Foreskin keratinocyte (primary cell): ENCODE measurements at places on chromosomes 6 and 20. TPM values are rescaled to one million over a fixed set of nuclear protein-coding genes. Genes with fewer than 3 reads are reported as not detected.
A peak's percentile ranks its signal among the peaks of the same experiment; 100 is the strongest.

Gene ARMC2
- 2.4 and 3.0 TPM in 2 replicates for total RNA-seq

Gene GPR63
- 2.8 and 3.2 TPM in 2 replicates for total RNA-seq

Gene RAET1G
- total RNA-seq, result 1.0 and 1.2 TPM in 2 replicates

Gene NRSN2
- 26.7 and 35.6 TPM in 2 replicates for total RNA-seq

Gene SLC52A3
- total RNA-seq, result 2.1 and 2.3 TPM in 2 replicates

- peak; percentile 46 for DNase-seq
These were observed 120.5 kb downstream of the MAP3K7 start for GRCh38 chr6:90466154-90466940.

DNA sequence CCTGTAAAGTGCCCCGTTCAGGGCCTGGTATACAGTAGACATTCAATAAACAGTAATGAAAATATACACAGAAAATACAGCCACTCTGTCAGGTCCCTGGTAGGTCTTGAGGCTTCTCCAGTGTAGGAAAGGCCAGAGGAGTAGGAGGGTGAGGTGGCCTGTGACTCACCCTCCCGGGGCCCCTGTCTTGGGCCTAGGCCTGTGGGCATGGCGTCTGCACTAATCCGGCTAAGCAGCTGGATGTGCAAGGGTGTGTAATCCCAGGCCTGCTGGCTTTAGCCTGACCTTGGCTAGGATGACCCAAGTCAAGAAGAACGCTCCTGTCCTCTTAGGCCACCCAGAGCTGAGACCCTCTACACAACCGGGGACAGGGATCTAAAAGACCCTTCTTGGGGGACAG is 84.9 kb downstream of the KCNB1 start:
- peak; percentile 51 for DNase-seq

DNA sequence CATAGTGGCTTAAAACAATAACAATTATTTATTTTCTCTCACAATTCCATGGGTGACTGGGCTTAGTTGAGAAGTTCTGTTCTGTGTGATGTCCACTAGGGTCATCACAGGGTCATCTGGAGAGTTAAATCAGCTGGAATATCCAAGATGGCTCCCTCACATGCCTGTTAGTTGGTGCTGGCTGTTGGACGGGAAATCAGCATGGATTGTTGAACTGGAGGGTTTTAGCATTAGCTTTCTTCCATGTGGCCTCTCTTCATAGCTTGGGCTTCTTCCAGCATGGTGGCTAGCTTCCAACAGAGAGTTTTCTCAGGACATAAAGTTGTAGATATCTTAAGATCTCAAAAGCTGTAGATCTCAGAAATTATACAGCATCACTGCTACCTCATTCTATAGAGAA is 19.6 kb downstream of the MARCKS start:
- DNase-seq, result no peak

GRCh38 chr6:39634646-39635341 is 90.4 kb downstream of the KIF6 start:
- DNase-seq, result no peak

GRCh38 chr20:18055261-18055660 is 2.5 kb downstream of the OVOL2 start:
- no peak for DNase-seq

- DNase-seq, result no peak
These were observed 9.0 kb upstream of the LCA5 start for GRCh38 chr6:79546186-79546585.

DNA sequence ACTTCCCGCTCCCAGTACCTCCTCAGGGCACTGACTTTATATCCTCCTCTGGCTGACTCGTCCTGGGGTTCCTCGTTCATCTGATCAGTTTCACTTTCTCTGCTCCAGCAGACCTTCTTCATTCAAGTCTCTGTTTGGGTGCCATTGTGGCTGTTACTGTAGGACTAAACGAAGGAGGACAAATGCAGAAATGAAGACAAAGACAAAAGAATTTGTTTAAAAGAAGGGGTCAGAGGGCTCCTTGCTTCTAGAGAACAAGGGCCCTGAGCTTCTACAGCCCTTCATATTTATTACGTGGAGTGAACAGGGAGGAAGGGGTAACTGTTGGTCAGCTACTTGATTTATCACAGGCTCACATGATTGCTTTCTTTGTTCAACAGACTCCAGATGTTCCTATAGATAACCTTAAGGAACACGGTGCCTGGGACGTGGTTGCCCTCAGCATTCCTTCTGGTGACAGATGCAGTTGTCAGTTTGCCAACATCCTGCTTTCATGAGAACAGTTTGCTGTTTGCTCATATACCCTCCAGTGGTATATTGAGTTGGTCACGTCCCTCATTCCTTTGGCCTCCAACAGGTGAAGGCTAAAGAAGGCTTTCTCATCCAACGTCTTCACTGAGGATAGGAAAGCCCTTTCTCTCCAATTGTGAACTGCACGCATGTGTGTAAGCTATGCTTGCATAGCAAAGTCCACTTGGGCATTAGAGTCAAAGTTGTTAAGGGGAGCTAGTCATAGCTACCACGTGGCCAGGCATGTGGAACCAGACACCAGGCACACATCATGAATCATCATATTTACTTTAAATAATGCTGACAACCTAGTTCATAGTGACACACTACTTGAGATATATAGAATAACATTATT is 69.1 kb upstream of the BTN3A2 start:
- DNase-seq, result peak; percentile 93

- no peak for DNase-seq
These were observed 936.7 kb upstream of the CITED2 start for GRCh38 chr6:140311146-140311545.

- DNase-seq, result no peak
These were observed 46.8 kb downstream of the CD24 start for GRCh38 chr6:106927531-106928398.

GRCh38 chr20:23669866-23670265 is 19.0 kb downstream of the CST4 start:
- no peak for DNase-seq

GRCh38 chr6:62037445-62037844 is 248.6 kb downstream of the KHDRBS2 start:
- DNase-seq, result no peak

DNA sequence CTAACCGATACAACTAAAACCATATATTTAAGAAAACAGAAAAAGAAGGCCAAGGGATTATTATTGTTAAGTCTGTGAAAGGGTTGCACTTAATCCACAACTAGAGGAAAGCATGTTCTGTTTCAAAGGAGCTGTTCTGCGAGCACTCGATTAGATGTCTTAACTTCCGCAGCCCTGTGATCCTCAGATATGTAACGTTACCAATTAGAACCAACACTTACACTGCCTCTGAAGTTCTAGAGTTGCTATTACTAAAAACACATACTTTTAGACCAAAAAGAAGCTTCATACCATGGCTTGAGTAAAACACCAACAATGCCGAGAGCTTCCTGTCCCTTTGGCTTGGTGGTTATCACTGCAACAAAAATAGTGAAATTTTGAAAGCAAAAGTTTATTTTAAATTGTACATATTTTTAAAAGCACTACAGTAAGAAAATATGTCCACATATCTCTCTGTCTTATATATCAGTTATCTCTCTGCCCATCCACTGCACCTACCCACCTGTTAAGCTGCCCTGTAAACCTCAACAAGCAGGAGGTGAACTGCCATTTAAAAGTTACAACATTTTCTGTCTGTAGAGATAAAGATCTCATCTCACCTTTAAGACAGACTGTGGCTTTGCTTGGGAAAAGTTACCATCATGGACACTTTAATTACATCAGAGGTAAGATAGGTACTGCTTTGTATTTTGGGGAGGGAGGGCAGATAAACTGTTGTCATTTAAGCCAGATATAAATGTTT is 7.1 kb upstream of the DUSP22 start:
- DNase-seq, result no peak
